ENCODE measurements at places on chromosomes 6 and 20.

DNA sequence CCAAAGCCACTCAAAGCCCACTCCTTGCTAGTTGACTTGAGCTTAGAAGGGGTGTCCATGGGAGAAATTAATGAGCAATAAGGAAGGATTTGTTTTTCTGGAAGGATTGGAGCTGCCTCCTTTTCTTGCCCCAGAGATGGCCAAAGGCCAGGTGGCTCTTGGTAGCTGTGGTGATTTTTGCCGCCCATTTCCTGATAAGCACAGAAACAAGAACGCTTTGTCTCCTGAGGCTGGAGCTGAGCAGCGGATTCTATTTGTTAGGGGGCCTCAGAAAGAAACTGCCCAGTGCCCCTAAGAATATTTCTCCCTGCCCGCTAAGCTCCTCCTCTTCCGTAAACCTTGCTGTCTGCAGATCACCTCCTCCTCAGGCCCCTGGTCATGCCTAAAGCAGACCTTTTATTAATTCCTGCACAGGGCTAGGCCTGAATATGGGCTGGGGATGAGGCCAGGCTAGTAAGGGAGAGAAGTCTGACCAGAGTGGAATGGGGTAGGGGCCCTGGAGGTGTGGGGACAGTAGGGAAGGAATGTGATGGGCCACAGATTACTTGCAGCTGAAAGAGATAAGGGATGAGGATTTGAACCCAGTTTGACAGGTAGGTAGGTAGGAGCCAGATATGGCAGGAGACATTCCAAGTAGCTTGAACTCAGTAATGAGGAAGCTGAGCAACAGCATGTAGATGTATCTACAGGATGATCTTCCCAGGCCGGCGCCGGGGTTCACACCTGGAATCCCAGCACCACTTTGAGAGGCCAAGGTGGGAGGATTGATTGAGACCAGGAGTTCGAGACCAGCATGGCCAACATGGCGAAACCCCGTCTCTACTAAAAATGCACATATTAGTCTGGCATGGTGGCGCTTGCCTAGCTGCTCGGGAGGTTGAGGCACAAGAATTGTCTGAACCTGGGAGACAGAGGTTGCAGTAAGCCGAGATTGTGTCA, 71.2 kb upstream of the NAA20 start:
- no peak for DNase-seq

DNA sequence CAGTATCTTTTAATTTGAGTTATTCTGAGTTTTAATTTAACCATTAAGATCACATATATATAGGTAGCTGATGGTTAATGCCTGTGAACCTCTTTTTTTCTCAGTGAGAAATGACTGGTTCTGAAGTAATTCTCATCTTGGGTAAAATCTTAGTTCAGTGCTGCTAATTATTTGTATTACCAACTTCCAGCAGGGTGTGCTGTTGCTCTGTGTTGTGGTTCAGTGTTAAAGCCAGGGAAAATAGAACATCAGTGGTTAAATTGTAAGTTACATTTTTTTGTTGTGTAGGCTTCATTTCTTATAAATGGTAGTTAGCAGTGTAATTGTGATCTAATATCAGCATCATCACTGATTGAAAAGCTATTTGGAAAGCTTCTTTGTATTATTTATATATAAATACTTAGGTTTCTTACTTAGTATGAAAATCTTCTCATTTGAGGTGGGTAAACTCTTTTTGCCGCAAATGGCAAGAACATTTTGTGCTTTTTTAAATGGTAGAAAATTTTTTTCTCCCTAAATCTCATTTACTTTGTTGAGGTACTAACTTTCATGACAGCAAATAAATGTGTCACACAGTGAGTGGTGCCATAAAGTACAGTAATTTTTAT, 43.7 kb downstream of the CDC5L start:
- DNase-seq, result peak; percentile 46

DNA sequence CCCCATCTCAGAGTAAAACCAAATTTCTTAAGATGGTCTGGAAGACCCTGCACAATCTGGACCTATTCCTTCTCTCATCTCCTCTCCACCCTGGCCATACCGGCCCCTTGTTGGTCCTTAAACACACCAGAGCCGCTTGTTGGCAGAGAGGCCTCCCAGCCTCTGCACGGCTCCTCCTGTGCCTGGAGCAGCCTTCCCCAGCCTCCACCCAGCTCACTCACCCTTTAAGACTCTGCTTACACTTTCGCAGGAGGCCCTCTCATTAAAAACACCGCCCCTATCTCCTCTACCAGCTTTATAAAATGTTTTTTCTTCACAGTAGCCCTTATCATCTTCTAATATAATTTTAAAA, 49.8 kb downstream of the BANF2 start:
- no peak for DNase-seq

GRCh38 chr20:16475225-16475624, 98.0 kb downstream of the KIF16B start:
- DNase-seq, result no peak

DNA sequence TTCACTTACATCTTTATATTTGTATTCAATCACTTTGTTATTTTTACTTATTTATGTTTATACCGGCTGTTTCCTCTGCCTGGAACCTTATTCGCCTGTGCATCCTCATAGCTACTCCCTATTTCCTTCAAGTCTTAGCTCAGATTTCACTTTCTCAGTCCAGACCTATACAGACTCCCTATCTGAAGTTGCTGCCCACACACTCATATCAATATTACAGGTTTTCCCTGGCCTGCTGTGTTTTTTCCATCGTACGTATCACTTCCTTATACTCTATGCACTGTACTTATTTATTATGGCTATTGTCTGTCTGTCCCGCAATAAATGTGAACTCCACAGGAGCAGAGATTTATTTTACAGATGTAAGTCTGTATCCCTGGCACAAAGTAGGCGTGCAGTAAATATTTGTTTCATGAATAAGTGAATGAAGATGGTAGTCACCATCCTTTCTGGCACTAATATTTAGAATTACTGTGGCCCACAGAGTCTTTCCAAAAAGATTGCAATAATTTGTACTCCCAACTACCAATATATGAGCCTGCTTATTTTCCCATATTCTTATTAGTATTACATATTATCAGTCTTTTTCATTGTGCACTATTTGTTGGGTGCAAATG, 64.9 kb downstream of the TNFAIP3 start:
- DNase-seq, result no peak

- DNase-seq, result no peak
Measured at GRCh38 chr20:57244221-57244585, 22.2 kb downstream of the BMP7 start.

DNA sequence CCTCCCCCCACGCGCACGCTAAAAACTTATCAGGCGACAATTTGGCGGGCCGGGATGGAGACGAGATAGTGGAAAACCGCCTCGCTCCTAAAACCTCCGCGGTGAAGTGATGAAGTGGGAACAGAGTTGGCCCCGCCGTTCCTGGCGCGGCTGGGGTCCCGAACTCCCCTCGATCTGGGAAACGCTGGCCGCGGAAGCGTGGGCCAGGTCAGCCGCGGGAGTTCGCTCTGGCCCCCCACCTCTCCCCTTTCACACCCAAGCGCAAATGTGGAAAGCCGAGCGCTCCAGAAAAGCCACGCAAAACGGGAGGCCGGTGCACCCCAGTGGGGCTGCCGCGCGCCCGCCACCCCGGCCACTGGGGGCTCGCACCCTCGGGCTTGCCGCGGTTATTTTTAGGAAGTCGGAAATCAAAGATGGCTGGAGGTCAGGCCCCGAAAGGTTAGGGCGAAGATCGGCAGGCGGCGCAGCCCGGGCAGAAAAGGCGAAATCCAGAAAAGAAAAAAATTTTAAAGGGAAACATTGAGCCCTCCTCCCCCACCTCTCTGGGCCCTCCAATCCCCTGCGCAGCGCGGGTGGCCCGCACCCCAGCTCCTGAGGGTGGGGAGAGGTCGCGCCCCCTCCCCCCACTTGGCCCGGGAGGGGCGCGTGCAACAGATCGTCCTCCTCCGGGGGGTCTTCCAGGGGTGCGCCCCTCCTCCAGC, 1.0 kb downstream of the SALL4 start:
- no peak for DNase-seq

GRCh38 chr6:133682506-133683307, 206.2 kb upstream of the TCF21 start:
- no peak for DNase-seq

- DNase-seq, result peak; percentile 39
Measured at GRCh38 chr6:37819802-37820717, 533 bp downstream of the ZFAND3 start.

- DNase-seq, result no peak
Measured at GRCh38 chr6:41446132-41446531, 100.0 kb upstream of the FOXP4 start.

GRCh38 chr6:43937236-43938177, 167.5 kb downstream of the VEGFA start:
- DNase-seq, result no peak

Measured in CD4-positive, alpha-beta T cell treated with Interleukin-15 for 4 hours (primary cell).